ENCODE measurements at places on chromosomes 11 and 22.

DNA sequence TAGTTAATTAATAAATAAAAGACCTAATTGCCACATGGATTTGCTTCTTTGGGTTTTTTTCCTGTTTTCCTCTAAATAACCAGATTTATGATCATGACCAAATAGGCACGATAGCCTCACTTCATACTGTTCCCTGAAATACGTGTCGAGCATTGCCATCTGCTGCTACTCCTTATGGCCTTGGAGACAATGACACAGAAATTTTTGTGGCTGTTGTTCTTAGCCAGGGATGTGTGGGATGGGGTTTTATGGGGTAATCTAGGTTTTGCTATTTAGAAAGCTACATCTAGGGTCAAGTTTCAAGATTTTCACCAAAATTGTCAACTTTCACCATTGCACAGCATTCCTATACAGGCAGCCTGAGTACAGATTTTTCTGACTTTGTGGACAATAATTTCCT, 145.2 kb downstream of the DBX1 start:
- DNase-seq, result no peak

- no peak for DNase-seq
Measured at GRCh38 chr22:45903355-45904135, 73.4 kb downstream of the WNT7B start.

- no peak for DNase-seq
Measured at GRCh38 chr11:70303070-70303469, 32.6 kb downstream of the PPFIA1 start.

DNA sequence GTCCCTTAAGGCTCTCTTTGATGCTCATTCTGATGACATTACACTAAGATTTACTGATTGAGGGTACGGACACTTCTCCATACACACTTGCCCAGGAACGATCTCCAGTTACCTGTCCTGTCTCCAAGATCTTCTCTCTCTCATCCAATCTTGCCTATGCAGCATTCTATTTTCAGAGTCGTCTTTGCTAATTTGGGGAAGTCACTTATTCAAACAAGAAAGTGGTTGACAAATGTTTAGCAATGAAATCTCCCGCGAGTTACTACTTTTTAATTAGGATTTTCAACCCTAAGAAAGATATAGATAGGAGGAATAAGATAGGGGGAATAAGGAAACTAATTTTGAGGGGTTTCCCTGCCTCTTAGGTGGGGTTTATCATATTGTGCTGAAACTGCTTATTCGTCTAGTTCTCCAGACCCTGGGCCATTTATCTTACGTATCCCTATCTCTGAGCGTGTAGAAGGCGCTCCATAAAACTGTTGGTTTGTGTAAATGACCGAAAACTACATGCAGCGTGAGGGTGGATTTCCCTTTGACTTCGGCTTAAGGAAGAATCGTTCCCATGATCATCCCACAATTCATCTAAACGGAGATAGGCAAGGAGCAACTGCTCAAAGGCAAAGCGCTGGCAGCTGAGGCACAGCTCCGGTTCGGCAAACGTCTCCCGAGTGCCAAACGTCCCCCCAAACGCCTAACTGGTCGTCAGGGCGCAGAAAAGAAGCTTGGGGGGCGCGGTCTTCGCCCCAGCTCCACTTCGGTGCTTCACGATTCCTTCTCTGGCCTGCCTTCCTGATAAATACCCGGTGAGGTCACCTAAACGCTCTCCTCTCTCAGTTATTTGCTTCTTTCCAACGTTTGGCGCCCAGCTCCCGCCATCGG, 804 bp downstream of the APIP start:
- no peak for DNase-seq

GRCh38 chr11:28529046-28529445, 420.9 kb downstream of the METTL15 start:
- DNase-seq, result no peak

Data from activated CD4-positive, alpha-beta T cell treated with anti-CD3 and anti-CD28 coated beads, Interleukin-2, Interleukin-6, amounts not matched to agents 100 ng/mL and 50 ng/mL, durations not matched to agents 16 hours and 8 hours (primary cell).